ENCODE measurements at places on chromosomes 1 and 21.
A peak's percentile ranks its signal among the peaks of the same experiment; 100 is the strongest.

DNA sequence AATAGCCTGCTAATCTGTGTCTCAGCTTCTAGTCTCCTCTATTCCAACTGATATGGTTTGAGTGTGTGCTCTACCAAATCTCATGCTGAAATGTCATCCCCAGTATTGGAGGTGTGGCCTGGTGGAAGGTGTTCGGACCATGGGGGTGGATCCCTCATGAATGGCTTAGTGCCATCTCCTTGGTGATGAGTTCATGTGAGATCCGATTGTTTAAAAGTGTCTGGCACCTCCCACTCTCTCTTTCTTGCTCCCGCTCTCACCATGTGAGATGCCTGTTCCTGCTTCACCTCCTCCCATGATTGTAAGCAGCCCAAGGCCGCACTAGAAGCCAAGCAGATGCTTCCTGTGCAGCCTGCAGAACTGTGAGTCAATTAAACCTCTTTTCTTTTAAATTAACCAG, 73.5 kb upstream of the CAMK1G start:
- no peak for DNase-seq

DNA sequence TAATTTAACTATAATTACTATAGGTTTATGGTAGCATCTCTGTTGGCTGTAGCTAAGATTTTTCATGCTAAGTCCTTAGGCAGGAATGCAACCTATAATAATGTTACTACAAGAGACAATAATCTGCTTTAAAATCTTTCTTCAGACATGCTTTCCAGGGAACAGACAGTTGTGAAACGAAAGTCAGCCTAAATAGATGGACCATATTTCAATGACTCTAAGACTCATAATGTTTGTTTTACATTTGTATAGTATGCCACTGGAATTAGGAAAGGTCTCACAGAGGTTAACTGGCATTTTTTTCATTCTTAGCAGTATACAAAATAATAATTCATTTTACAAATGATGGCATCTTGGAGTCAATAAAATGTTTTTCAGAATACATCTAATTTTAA, 8.1 kb downstream of the RERE start:
- DNase-seq, result no peak

- DNase-seq, result peak; percentile 74
Measured at GRCh38 chr1:167059045-167059808, 30.9 kb downstream of the GPA33 start.

DNA sequence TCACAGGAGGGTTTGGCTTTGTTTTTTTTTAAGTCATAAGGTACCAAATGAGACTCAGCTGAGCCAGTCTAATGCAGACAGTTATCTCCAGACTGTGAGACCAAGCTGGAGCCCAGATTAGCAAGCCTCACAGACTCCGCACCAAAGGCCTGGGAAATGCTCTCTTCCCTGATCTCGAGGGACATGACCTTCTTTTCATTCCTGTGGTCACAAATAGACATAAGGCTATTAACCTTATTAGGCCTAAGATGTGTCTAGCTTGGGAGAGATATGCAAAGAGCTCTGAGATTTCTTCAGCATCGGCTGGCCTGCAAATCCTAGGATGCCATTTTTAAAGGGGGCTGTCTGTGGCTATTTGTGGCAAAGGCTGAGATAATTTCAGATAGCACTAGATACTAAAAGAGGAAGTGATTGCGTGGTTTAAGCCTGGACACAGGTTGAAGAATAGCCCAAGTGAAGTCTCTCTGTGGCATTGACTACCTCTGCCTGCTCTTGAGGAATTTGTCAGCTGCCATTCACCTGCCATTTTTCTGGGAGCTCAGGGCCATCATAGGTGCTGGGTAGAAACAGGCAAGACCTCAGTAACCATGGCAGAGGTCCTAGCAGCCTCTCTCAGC, 301.3 kb downstream of the SIPA1L2 start:
- DNase-seq, result no peak

- DNase-seq, result no peak
Measured at GRCh38 chr1:28447679-28448078, 58.2 kb upstream of the RCC1 start.

GRCh38 chr1:62384276-62385005, 52.4 kb upstream of the USP1 start:
- no peak for DNase-seq

GRCh38 chr1:84350550-84350949, 47.7 kb upstream of the DNASE2B start:
- DNase-seq, result no peak

DNA sequence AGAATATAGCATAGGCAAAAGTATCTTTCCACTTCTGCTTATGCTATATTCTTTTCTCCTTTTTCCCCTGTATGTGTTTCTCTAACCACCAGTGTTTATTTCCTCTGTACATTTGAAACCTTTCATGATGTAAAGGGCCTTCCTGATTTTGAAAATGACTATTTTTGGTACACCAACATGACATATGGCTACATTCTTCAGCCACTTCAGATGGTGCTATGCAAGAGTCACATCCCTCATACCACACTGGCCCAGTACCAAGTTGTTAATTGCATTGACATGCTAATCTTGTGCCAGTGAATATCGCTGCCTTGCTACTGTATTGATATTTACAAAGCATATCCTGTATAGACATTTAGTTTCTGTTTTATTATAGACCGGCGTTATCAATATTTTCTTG, 408.7 kb downstream of the NCAM2 start:
- no peak for DNase-seq

DNA sequence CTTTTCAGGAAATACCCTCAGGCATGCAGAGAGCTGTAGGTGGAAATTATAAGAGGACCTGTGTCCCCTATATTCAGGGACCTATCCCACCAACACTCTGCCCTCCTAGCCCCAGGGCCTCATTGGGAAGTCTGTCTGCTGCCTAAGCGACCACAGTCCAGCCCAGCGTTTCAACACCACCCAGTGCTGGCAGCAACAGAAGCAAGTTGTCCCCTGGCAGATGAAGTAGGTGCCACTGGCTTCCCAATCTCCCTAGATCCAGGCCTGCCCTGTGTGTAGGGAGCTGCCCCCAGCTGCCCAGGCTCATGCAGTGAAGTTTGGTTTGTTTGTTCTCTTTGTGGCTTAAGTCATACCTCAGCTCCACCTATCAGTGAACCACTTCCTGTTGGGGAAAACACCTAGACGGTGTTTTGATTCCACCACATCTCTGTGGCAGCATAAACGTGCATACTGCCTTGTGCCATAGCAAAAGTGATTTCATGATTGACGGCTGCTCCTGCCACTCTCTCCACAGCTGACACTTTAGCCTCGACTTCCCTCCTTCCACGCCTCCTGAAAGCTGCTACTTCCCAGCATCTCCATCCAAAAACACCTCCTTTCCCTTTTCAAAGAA, 8.1 kb upstream of the LEFTY1 start:
- peak; percentile 32 for DNase-seq

All from stimulated activated CD4-positive, alpha-beta T cell treated with anti-CD3 and anti-CD28 coated beads, Interleukin-4, amount 100 ng/mL, for 1 hour (primary cell).